Brain microvascular endothelial cell (primary cell): ENCODE measurements at places on chromosomes 1 and 21.
A peak's percentile ranks its signal among the peaks of the same experiment; 100 is the strongest.

- no peak for DNase-seq
These were observed 261.4 kb downstream of the CTH start for GRCh38 chr1:70672442-70672888.

- DNase-seq = no peak
These were observed 36.1 kb downstream of the ELAPOR1 start for GRCh38 chr1:109149874-109150601.

- DNase-seq = no peak
These were observed 172.8 kb upstream of the IRF2BP2 start for GRCh38 chr1:234782791-234783190.

GRCh38 chr1:67749844-67750690 lies 65.1 kb downstream of the GADD45A start:
- peak; percentile 88 for DNase-seq

DNA sequence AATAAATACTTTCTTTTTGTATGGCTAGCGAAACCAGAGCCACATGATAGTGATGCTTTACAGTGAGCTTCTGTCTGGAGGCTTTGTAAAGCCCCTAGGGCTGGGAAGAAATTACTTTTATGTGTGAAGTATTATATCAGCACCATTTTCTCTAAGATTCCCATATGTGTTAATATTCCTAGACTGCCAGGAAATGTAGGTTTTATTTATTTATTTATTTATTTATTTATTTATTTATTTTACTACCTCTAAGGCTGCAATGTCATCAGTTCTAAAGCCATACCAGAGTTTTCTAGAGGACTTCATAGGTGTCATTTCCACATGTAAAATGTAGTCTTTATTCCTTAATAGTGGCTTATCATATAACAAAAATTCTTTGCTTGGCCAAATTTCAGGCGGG lies 4.4 kb upstream of the CHI3L1 start:
- no peak for DNase-seq

- no peak for DNase-seq
These were observed 10.4 kb downstream of the HYI start for GRCh38 chr1:43443197-43443946.

GRCh38 chr1:232725305-232726047 lies 79.7 kb upstream of the MAP10 start:
- DNase-seq = no peak

GRCh38 chr21:28781602-28782276 lies 210.9 kb downstream of the LTN1 start:
- DNase-seq = peak; percentile 44

- DNase-seq = no peak
These were observed 43.2 kb downstream of the LRRC71 start for GRCh38 chr1:156963621-156964020.

- no peak for DNase-seq
These were observed 2.9 kb downstream of the DIPK1A start for GRCh38 chr1:92958203-92958970.

GRCh38 chr1:25989440-25990234 lies 8.2 kb downstream of the PAFAH2 start:
- DNase-seq = no peak

- no peak for DNase-seq
These were observed 1.4 kb downstream of the RAVER2 start for GRCh38 chr1:64745986-64746940.
